ENCODE measurements at places on chromosomes 3 and 15. TPM values are rescaled to one million over a fixed set of nuclear protein-coding genes. Genes with fewer than 3 reads are reported as not detected.
A peak's percentile ranks its signal among the peaks of the same experiment; 100 is the strongest.

RBMS3 gene
- total RNA-seq = 31.4 TPM

SHC4 gene
- 1.2 TPM for total RNA-seq

DNA sequence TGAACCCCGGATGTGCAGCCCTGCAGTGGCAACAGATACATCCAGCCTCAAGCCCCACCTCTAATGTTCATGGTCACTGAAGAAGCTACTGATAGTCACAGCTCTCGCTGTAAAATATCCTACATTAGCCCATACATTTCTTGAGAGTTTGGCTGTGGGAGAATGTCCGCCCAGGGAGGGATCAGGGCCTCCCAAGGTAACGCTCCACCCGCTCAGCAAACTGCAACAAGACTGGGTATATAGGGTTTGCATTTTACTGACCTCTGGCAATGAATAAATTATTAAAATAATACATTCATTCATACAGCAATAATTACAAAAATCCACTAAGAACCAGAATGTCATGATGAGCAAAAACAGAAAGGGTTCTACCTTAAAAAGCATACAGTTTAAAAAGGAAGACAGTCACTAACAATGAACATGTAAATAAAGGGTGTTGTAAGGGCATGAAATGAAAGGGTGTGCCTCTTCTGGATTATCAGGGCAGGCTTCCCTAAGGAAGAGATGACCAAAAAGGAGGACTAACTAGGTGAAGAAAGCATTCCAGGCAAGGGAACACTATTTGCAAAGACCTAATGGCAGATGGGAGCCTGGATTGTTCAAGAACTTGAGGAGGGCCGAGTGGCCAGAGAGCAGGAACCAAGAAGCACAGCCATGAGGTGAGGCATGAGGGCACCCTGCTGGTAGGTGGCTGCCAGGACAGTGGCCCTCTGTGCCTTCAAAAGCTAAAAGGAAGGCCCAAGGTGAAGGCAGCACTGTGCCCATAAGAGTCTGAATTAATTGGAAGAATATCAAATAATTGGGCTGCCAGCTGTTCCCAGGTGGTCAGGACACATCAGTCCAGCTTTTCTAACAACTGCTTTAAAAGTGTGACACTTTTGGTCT, 28.1 kb upstream of the CTDSPL start:
- no peak for DNase-seq

DNA sequence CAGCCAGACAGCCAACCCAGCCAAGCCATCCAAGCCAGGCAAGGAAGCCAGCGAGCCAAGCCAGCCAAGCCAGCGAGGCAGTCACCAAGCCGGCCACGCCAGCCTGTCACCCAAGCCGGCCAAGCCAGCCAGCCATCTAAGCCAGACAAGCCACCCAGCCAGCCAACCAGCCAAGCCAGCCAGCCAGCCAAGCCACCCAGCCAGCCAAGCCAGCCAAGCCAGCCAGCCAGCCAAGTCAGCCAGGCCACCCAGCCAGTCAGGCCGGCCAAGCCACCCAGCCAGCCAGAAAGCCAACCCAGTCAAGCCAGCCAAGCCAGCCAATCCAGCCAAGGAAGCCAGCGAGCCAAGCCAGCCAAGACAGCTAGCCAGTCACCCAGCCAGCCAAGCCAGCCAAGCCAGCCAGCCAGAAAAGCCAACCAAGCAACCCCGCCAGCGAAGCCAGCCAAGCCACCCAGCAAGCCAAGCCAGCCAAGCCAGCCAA, 201.2 kb downstream of the GOLGA6L6 start:
- DNase-seq = peak; percentile 89

DNA sequence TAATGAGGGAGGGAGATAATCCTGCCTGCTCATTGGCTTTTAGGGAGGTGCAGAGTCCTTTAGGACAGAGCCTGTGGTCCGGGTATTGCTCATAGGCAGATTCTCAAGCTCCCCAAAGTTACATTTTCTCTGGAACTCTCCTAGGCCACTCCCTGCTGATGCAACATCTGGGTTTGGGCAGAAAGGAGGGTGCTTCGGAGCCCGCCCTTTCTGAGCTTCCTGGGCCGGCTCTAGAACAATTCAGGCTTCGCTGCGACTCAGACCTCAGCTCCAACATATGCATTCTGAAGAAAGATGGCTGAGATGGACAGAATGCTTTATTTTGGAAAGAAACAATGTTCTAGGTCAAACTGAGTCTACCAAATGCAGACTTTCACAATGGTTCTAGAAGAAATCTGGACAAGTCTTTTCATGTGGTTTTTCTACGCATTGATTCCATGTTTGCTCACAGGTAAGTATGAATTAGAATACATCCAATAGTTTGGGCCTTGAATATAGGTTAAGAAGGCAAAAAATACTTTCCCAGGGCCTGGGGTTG, at the start of gene IL20RB:
TSS of gene IL20RB (plus strand) at position 233 of the 538 bp plus-strand sequence. CDS start at position 364, 131 bp downstream.
- no peak for DNase-seq

CAMK1 gene
- 11.8 TPM for total RNA-seq

DPPA2 gene
- not detected for total RNA-seq

Data from hepatocyte (in vitro differentiated cells).